NCI-H187 treated with DMSO at 0.1 percent for 48 hours (cell line): ENCODE measurements at places on chromosomes 6 and 20.
A peak's percentile ranks its signal among the peaks of the same experiment; 100 is the strongest.

DNA sequence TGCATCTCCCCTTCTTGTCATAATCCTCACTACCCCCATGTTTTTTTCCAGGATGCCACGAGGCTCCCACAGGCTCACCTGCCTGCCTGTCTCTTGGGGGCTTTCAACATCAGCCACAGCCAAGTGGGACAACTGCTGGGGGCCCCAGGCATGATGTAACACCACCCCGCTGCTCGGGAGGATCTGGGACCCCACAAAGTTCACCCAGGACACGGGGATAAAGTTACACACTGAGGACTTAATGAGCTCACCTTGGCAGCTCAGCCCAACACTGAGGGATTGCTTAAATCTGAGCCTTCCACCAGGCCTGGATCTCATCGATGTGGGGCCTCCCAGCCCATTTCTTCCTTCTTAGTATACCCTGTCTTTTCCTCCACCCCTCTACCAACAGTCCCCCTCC is 56.4 kb upstream of the NNAT start:
- no peak for DNase-seq

DNA sequence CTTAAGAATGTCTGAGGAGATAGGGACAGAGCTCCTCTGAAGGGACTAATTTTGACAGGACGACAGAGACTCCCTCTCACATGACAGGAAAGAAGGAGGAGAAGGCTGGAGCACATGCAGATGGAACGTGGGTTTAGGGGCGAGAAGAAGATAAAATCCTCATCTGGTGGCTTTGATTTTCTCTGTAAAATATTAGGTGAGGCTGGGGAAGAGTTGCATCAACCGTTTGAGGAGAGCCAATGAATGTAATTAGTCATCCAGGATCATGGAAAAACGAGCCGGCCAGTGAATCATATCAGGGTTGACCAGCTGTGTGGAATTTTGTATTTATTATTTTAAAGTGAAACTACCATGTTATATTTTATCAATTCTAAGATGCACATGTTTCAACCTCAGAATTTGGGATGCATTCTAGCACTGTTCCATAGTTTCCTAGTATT is 46.9 kb upstream of the ADGRF4 start:
- no peak for DNase-seq

DNA sequence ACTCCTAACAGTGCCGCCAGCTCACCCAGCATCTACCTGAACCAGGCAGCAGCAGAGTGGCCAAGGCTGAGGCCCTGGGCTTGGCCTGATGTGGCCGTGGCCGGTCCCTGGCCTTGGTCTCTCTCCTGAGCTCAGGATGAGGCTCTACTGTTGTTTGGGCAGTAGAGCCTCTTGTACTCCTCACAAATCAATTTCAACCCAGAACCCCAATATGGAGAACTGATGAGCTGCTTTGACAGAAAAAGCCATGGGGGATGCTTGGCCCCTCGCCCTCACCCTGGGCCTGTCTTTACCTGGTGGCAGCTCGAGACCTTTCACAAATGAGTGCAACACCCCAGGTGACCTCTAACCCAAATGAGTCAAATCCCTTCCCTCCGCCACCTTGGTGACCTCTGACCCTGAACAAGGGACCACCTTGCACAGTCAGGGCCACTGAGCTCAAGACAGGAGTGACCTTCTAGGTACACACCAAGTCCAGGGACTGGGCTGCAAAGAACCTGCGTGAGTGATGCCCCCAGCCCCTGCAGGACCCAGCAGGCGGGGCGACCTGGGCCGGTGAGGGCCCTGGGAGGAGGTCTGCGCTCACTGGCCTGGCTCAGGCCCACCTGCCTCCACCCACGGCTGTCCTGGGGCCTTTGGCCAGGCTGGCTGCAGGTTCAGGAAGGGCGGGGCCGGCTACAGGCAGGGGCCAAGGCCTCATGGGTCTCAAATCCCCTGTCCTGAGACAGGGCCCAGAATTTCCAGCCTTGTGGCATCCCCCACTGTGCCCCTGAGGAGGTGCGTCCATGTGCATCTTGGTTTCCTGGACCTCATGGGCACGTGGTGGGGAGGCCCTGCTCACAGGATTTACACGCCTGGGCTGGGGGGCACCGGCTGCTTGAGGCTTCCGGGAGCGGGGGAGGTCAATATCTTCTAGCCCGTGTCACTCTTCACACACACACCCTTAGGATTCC is 30.2 kb downstream of the PSMG4 start:
- no peak for DNase-seq

DNA sequence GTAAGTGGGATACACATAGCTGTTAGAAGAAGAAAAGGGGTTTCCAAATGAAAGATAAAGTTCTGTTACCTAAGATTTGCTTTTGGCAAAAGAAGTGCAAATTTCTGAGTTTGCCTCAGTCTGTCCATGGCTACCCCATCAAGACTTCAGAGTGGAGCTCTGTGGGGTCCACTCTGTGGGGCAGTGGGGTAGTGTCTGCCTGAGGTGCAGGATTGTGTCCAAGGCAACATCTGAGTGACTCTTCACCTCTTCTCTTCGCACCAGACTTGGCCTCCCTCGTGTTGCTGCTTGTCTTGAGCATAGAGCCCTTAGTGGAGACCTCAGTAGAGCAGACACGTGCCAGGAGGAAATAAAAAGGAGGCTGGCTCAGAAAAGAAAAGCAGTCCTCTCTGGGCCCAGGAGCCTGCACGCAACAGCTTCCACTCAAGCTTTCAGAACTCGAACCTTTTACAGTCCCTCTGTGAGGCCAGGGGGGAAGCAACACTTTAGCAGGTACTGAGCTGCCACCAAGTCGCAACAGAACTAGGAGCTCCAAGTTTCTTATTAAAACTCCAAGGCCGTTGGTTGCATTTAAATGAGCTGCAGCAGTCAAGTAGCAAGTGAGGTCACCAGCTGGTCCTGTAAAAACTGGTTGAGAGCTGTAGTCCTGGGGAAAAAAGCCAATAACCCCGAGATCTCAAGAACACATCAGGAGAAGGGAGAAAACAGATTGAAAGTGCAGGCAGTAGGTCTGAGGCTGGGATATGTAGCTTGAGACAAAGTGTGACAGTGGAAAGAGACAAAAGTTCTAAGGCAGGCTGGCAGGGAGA is 413.5 kb downstream of the CDC5L start:
- no peak for DNase-seq

- DNase-seq: no peak
Observed at GRCh38 chr20:20731000-20731944, 18.8 kb upstream of the RALGAPA2 start.

DNA sequence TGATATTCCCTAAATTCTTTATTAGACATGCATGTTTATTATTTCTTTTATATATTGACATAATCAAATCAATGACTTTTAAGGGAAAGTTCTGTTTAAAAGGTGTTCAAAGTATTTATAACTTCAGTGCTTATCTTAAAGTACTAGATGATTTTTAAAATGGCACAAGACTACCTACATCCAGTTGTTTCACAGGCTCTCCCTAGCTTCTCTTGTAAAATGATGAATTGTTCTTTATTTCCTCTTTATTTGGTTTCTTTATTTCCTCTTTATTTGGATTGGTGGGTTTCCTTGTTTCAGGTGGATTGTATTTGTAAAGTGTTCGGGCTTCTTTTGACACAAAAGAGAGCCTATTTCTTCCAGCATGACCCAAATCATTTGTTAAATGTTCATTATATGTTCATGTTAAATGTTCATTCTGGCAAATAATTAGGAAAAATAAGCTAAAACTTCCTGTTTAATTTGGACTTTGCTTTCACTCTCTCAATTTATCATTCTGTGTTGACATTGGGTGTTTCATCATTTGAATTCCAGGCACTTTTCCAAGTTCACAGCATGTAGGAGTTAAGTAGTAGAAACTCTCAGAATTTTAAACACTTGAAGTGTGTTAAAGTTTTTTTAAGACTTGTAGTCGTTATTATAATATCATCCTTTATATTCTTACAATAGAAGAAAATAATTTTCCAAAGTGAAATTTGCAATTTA is 24.6 kb downstream of the MLIP start:
- no peak for DNase-seq

GRCh38 chr20:41064377-41064776 is 35.8 kb downstream of the TOP1 start:
- no peak for DNase-seq

DNA sequence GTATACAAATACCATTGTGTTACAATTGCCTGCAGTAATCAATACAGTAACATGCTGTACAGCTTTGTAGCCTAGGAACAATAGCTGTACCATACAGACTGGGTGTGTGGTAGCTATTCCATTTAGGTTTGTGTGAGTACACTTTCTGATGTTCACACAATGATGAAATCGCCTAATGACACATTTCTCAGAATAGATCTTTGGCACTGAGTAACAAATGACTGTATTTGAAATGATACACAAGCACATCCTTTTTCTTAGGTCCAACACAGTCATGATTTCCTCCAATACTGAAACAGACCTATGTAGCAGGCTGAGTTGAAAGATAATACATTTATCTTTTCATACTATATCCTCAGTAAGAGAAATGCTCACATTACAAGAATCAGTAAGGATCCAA is 13.9 kb downstream of the KHDRBS2 start:
- DNase-seq: no peak

- DNase-seq: no peak
Observed at GRCh38 chr20:3051385-3052019, 5.7 kb downstream of the MRPS26 start.

DNA sequence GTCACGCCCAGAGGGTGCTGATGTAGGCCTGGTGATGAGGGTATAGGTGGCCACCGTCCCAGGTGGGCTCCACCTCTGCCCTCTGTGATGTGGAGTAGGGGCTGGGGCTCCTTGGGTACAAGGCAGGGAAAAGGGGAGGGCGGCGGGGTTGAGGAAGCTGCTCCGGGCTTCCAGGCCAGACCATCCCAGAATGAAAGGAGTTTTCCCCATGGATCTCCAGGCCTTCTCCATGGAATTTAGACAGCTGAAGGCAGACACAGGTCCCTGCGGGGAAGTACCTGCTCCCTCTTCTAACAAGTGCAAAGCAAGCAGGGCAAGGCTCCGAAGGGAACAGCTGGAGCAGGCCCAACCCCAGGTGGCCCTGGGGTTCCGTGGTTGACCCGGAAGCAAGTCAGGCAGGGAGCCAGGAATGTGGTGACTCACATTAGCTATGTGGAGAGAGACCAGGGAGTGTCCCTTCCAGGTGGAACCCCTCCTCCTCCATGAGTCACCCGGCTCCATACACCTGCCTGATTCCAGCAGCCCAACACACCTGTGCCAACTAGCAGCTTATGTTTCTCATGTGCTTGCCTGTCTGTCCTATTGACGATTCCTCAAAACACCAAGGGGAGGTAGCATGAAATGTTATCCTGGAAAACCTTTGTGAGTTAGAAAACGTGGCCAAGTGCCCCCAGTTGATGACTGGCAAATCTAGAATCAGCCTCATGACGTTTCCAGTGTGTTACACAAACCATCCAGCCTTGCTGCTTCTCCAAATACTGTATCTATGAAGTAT is 59.7 kb upstream of the SNX9 start:
- peak; percentile 26 for DNase-seq
